ENCODE measurements at places on chromosomes 1 and 21.

GRCh38 chr1:110433803-110434202 is 17.1 kb upstream of the PROK1 start:
- no peak for DNase-seq

GRCh38 chr1:3625151-3625907 is 514 bp downstream of the TPRG1L start:
- no peak for DNase-seq

GRCh38 chr1:59570524-59570923 is 244.2 kb upstream of the HOOK1 start:
- DNase-seq = no peak

GRCh38 chr1:192860478-192861185 is 51.8 kb downstream of the RGS2 start:
- DNase-seq = no peak

GRCh38 chr1:94669198-94669597 is 127.6 kb upstream of the F3 start:
- DNase-seq = no peak

DNA sequence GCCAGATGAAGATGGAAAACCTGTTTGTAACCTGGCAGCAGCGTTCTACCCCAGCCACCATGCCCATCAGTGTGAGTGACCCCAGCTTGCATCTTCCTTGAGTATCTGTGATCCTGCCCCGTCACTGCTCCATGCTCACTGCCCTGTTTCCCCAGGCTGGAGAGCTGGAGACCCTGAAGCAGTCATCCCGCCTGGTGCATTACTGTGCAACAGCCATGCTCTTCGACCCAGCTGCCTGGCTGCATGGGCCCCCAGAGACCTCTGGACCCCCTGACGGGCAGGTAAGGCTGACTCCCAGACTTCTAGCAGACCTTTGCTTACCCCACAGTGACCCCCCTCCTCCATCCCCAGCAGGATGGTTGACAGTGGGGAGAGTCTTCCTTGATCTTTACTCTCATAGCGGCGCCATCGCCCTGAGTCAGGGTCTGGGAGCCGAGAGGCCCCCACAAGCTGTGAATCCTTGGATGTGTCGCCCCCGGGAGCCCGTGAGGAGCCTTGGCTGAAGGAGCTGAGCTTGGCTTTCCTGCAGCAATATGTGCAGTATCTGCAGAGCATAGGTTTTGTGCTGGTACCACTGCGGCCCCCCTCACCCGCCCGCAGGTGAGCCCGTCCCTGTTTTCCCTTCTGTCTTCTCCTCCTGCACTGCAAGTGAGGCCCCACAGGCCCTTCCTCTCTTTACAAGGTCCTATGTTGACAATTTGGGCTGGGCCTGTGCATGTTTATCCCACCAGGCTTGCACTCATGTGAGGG is 10.4 kb downstream of the HYI start:
- no peak for DNase-seq

- no peak for DNase-seq
Observed at GRCh38 chr1:47317841-47318240, 3.9 kb upstream of the STIL start.

DNA sequence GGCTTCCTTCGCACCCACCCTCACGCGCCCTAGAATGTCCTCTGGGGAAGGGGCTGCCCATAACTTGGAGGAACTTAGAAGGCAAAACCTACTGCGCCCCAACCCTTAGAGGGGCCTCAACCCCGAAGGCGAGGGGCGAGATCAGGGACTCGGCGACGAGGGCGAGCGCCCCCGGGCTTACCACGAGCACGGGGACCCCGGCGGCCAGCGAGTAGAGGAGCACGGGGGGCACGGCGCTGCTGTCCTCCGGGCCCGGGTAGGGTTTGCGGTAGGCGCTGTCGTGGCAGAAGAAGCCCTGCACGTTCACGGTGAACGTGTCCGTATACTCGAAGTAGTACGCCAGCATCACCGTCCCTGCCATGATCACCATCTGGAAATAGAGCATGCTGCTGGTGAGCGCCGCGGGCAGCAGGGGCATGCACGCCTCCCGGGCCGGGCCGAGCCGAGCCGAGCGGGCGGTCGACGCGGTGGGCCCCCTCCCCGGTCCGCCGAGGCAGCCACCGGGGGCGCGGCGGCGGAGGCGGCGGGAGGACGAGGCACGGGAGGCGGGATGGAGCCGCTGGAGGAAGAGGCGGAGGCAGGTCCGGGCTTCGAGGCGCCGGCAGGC is 304 bp downstream of the PLPPR5 start:
- DNase-seq = no peak

DNA sequence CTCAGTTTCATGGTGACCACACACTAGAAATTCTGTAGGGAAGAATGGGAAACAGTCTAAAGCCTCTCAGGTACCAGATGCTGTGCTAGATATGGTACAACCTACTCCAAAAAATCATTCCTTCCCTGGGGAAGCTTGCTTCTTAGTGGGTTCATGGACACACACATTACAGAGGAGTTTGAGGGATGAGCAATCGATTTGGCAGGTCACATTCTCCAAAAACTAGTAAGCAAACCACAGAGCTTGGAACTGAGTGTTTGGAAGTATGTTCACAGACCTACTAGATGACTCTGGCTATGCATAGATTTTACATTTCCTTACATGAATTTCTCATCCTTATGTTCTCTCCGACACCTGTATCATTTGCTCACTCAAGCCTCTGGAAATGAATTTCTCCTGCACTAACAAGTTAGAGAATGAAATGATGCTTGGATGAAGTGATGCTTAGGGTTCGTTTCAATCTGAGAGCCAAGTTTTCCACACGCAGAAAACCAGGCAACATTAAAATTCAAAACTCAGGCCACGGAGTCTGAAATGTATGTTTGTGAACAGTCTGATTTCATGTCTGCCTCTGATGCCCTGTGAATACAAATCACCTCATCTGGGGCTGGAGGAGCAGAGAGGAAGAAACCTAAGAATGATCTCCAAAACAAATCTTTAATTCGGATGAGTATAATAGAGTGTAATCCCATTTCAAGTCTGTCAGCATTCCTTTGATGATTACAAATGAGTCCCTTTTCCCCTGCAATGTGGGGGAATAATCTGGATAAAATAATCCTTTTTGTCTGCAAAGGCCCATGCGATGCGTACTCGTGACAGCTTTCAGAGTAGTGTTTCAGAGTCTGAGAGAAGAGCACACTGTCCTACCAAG is 11.0 kb downstream of the EVA1C start:
- DNase-seq = no peak

GRCh38 chr21:42799516-42799915 is 79.8 kb downstream of the WDR4 start:
- DNase-seq = no peak

GRCh38 chr1:20837554-20838192 is 50.6 kb upstream of the HP1BP3 start:
- DNase-seq = no peak

GRCh38 chr1:82517586-82517985 is 716.9 kb downstream of the ADGRL2 start:
- no peak for DNase-seq

- no peak for DNase-seq
Observed at GRCh38 chr1:31859719-31860118, 43.9 kb upstream of the SPOCD1 start.

DNA sequence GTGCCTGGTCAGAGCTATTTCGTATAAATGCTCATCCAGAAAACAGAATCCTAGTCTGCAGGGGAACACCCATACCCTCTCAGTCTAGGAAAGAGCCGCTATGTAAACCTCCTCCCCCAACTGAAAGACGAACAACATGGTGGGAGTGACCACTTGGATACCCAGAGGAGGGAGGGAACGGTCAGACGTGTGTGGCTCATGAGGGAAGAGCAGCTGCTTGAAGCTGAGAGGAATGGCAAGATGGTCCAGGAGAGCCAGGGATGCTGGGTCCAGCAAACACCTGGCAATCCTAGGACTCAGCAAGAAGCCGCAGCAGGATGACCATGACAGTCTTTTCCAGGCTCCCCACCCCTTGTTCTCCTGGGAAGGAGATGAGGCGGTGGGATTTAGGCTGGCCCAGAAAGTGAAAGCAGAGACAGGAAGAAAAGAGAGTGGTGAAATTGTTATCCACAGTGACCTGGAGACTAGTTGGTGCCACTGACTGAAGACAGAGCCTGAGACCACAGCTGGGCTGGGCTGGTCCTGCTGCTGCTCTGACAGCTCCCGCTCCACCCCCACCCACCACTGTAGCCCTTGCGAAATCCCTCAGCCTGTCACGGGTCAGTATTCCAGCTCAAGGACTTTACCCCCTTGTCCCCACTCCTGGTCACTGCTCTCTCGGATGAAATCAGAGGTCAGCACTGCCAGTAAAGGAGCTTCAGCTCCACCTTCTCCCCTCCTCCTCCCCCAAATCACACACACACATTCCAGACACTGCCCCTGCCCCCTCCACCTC is 3.6 kb downstream of the CERS2 start:
- no peak for DNase-seq

DNA sequence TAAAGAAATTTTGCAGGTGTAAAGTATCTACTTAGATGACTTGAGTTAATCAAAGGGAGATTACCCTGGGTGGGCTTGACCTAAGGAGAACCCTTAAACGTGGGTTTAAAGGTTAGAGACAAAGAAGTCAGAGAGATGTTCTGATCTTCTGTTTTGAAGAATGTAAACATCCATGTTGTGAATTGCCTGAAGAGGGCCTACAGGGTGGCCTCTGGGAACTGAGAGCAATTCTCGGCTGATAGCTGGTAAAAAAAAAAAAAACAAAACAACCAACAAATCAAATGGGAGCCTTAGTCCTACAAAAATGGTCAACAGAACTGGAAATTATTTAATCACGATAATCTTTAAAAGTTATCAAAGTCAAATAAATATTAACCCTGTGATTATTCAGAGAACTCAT is 89.4 kb upstream of the BCL10 start:
- no peak for DNase-seq

- no peak for DNase-seq
Observed at GRCh38 chr1:224696891-224697765, 81.0 kb downstream of the CNIH3 start.

DNA sequence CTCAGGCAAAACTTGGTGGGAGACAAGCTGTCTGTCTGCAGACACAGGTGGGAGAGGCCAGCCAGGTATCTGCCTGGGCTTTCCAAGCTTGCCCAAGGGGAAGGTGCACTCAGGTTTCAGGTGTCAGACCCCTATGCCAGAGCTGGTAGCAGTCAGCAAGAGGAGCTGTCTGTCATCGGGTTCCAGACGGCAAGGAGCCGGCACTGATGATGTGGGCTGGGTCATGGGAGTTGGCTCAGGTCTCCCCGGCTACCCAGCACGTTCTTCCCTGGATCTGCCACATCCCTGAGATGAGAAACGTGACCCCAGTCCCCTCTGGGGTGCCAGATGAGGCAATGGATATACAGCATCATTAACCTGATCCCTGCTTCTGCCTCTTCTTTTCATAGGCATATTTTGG is 23.0 kb downstream of the TMCC2 start:
- no peak for DNase-seq

GRCh38 chr1:17338706-17339493 is 30.9 kb downstream of the PADI4 start:
- DNase-seq = no peak
